ENCODE measurements at places on chromosomes 6 and 20. TPM values are rescaled to one million over a fixed set of nuclear protein-coding genes. Genes with fewer than 3 reads are reported as not detected.
A peak's percentile ranks its signal among the peaks of the same experiment; 100 is the strongest.

DNA sequence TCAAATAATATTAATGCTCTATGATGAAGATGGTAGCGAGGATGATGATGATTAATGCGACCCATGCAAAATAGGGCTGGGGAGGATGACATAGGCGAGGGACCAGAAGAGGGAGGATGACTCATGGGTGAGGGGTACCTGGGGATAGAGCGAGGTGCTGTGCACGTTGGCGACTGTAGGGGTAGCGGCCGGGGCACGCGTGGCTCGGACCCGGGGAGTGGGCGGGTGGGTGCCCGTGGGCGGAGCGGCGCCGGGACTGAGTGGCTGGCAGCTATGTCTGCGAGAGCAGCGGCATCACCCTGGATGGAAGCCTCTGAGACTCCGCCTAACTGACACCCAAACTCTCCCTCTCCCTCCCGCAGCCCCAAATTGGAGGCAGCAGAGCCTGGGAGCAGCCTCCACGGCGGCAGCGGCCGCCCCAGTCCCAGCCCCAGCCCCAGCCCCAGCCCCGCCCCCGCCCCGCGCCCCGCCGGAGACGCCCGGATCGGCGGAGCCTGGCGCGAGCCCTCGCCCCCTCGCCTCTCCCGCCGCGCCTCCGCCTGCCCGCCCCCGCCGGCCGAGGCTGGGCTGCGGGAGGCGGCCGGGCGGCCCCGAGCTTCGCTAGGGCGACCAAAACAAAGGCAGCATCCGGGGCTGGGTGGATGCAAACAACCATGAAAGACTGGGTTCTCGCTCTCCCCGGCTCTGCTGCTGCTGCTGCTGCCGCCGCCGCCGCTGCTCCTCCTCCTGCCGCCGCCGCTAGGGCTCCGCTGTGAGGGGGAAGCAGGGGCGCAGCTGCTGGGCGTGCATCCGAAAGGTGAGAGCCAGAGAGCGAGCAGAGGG is at the start of gene RIMS1:
RIMS1 (plus strand) TSS at position 367 of the 822 bp plus-strand sequence. CDS start 474 bp downstream, outside the sequence.
- no peaks in the 10 kb centered on the region for H3K36me3 ChIP-seq
- H3K27me3 ChIP-seq, result peaks cover 12% of the 10 kb centered on the region
- DNase-seq, result peak; percentile 23

DNA sequence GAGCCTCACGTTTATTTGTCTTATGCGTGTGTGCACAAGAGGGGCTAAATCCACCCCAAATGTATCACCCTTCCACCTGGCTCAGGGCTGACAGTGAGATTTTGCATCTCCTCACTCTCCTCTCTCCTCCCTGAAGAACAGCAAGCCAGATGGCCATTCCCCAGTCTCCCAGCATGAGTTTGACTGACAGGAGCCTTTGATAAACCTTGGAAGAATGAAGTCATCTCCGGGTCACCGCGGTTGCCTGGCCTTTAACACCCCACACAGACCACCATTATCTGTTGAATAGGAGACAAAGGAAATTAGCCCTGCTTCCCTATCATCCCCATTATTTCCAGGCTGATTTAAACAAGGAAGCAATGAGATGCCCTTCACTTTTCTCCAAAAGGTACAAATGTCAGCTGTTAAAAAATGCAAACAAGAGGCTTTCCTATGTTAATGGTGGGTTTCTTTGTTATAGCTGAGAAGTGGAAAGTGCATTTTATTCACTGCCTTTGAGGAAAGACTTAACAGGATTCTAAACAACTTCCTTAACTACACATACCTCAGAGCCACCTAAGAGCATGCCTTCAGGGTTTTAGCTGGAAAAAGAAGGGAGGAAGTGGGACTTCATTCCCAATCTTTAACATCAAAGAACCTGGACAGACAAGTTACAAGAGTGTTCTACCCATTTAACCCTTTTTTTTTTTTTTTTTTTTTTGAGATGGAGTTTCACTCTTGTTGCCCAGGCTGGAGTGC is 524.8 kb upstream of the ID4 start:
- DNase-seq, result no peak
- no peaks in the 10 kb centered on the region for H3K27me3 ChIP-seq
- no peak overlapping the region for H3K4me3 ChIP-seq
- H3K36me3 ChIP-seq, result no peaks in the 10 kb centered on the region

GRCh38 chr6:166351715-166352285 is 9.5 kb upstream of the SFT2D1 start:
- DNase-seq, result peak; percentile 12
- no peak overlapping the region for H3K4me3 ChIP-seq
- H3K36me3 ChIP-seq, result no peaks in the 10 kb centered on the region
- H3K27ac ChIP-seq, result no peak overlapping the region
- H3K27me3 ChIP-seq, result peaks cover 3% of the 10 kb centered on the region

- peak; percentile 82 for DNase-seq
- no peaks in the 10 kb centered on the region for H3K36me3 ChIP-seq
- H3K27me3 ChIP-seq, result no peaks in the 10 kb centered on the region
- peak overlapping the region; percentile 61 for H3K4me3 ChIP-seq
Observed at GRCh38 chr6:47413752-47414422, 63.7 kb upstream of the CD2AP start.

- peak within 1 kb of the TSS; percentile 81 for H3K27ac ChIP-seq
- peaks cover 13% of the 10 kb centered on the region for H3K4me1 ChIP-seq
- H3K36me3 ChIP-seq, result no peaks in the 10 kb centered on the region
- H3K27me3 ChIP-seq, result no peaks in the 10 kb centered on the region
Observed at GRCh38 chr6:157981395-157982101, at the start of gene SYNJ2. Gene SYNJ2 (plus strand): TSS chr6:157981863. CDS start chr6:157981962, 99 bp downstream.

DNA sequence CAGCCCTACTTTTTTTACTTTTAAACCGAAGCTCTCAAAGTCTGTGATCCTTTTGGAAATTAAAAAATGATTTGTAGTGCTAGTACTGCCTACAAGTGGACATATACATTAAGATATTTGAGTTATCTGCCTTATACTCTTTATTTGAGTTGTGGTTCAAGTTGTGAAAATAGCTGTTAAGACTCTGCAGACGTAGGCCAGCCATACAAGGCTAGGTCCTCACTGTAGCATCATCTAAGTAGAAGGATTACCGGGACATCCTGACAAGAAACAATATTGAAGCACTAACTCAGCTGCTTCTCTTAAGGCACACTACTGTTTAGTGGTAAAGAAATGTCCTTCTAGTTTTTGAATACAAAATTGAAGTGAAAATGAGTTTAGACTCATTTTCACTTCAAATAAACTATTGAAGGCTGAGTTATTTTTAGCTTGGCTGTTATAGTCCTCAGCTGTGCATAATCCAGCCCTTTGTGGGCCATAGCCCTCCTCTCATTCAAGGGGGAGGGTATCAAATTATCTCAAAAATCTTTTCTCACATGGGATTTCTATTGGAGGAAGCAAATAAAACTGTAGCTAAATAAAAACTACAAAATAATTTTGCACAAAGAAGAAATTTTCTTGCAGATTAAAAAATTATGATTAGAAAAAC is 68.1 kb downstream of the JAG1 start:
- H3K36me3 ChIP-seq, result no peaks in the 10 kb centered on the region
- H3K4me3 ChIP-seq, result no peak overlapping the region
- peaks cover 36% of the 10 kb centered on the region for H3K4me1 ChIP-seq
- no peaks in the 10 kb centered on the region for H3K27me3 ChIP-seq

GRCh38 chr6:112626468-112627082 is 279.4 kb downstream of the RFPL4B start:
- no peak overlapping the region for H3K4me3 ChIP-seq
- no peaks in the 10 kb centered on the region for H3K27me3 ChIP-seq
- H3K36me3 ChIP-seq, result no peaks in the 10 kb centered on the region

DNA sequence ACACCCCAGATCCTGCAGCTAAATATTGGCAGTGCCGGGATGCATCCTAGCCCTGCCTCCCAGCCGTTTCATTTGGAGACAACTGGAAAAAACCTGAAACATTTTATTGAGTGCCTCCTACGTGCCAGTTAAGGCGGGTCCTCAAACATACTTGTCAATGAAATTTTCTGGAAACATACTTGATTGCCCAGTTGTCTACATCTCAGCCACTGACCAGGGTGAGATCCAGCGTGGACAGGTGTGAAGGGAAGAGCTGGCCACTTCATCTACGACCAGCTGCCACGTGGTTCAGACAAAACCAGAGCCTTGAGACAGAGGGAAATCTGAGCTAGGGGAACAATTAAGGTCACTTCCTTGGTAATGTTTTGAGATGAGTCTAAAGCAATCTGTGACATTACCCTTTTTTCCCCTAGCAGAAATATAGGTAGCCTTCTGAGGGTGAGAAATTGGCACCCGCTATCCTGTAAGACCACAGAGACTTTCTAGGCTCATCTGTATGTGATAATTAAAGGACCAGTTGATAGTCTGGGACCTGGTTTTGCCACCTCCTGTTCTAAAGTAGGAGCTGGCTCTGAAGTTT is 116.3 kb upstream of the MTHFD1L start:
- H3K27me3 ChIP-seq, result no peaks in the 10 kb centered on the region
- no peaks in the 10 kb centered on the region for H3K4me1 ChIP-seq
- no peak overlapping the region for H3K27ac ChIP-seq
- no peak overlapping the region for H3K4me3 ChIP-seq

DNA sequence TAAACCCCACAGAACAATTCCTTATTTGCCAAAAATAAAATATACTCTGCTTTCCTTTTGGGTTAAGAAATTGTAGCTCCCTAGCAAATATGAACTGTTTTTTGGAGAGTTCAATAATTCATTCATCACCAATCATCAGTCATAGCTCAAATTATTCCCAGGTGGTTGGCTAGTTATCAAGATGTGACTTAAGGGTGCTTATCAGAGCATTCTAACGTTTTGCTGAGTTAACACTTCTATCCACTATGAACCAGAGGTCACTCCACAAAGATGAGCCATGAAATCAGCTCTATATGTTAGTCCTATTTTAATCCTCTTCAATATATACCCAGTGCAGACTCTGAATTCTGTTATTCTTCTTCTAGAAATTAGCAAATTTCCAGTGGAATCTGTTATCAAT is 379.1 kb downstream of the TENT5A start:
- H3K27me3 ChIP-seq, result no peaks in the 10 kb centered on the region
- no peaks in the 10 kb centered on the region for H3K36me3 ChIP-seq
- no peak for DNase-seq
- no peak overlapping the region for H3K4me3 ChIP-seq
- H3K27ac ChIP-seq, result no peak overlapping the region

DNA sequence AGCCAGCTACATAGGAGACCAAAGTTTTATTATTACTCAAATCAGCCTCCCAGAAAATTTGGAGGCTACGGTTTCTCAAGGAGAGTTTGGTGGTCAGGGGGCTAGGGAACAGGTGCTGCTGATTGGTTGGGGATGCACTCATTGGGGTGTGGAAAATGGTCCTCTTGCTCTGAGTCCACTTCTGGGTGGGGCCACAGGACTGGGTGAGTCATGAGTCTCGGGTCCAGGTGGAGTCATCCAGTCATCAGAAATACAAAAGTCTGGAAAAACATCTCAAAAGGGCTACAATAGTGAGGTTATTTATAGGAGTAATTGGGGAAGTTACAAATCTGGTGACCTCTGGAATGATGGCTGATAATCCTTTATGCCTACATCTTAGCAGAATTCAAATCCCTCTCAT is 54.3 kb upstream of the SLC22A16 start:
- H3K4me1 ChIP-seq, result peaks cover 3% of the 10 kb centered on the region
- peak; percentile 40 for DNase-seq
- H3K27me3 ChIP-seq, result no peaks in the 10 kb centered on the region
- H3K36me3 ChIP-seq, result no peaks in the 10 kb centered on the region
- no peak overlapping the region for H3K4me3 ChIP-seq

- H3K4me1 ChIP-seq, result no peaks in the 10 kb centered on the region
- no peak overlapping the region for H3K27ac ChIP-seq
- no peaks in the 10 kb centered on the region for H3K27me3 ChIP-seq
- no peak overlapping the region for H3K4me3 ChIP-seq
Observed at GRCh38 chr6:113476937-113477839, 380.0 kb upstream of the MARCKS start.

DNA sequence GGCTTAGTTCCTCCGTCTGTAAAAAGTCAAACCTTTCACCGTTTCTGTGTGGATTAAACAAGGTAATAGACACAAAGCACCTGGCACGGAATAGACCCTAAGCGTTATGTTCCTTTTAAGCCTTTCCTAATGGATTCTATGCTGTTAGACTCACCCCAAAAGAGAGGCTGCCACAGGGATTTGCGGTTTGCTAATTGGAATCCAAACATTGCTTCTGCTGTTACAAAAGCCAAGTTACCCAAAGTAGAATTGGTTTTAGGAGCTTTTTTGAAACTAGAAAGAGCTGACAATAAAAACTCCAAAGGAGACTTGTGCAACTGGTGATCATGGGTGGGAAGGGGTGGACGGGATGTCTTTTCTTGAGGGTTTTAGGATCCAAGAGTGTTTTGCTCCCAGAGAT is 178.0 kb downstream of the BMP7 start:
- H3K4me1 ChIP-seq, result no peaks in the 10 kb centered on the region
- H3K27me3 ChIP-seq, result no peaks in the 10 kb centered on the region
- no peak overlapping the region for H3K27ac ChIP-seq
- no peak for DNase-seq
- no peaks in the 10 kb centered on the region for H3K36me3 ChIP-seq

DNA sequence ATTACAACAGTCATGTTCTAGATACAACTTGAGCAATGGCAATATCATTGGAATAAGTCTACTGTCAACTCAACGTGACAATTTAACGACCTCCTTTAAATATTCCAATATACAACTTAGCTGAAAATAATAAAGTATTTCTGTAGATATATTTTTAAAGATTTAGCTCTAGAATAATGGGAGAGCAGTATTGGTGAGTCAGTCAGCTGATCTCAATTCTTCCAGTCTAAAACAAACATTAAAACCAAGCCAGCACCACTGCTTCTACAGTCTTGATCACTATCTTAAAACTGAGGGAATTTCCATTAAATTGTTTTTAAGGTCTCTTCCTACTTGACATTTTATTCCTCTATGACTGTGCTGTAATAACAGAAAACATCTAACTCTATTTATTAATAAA is 38.2 kb downstream of the NOL7 start:
- H3K4me1 ChIP-seq, result no peaks in the 10 kb centered on the region
- peak; percentile 62 for DNase-seq
- H3K27me3 ChIP-seq, result no peaks in the 10 kb centered on the region

- DNase-seq, result no peak
- H3K4me3 ChIP-seq, result no peak overlapping the region
- H3K36me3 ChIP-seq, result no peaks in the 10 kb centered on the region
- H3K27me3 ChIP-seq, result no peaks in the 10 kb centered on the region
- no peak overlapping the region for H3K27ac ChIP-seq
Observed at GRCh38 chr6:141874930-141875602, 257.7 kb upstream of the GJE1 start.

DNA sequence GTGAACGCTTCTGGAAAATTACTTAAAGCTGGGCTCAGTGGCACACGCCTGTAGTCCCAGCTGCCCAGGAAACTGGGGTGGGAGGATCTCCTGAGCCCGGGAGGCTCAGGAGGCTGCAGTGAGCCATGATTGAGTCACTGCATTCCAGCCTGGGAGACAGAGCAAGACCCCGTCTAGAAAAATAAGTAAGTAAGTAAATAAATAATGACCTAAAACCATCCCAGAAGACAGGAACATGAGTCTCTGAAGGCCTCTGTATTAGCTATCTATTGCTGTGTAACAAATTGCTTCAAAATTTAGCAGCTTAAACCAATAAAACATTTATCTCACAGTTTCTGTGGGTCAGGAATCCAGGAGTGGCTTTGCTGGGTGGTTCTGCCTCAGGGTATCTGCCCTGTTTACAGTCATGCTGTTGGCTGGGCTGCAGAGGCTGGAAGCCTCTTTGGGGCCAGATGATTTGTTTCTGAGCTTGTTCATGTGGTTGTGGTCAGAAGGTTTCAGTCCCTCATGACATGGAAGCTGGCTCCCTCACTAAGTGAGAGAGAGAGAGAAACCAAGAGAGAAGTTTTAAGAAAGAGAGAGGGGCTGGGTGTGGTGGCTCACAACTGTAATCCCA is 48.4 kb upstream of the NCOA3 start:
- H3K27ac ChIP-seq, result no peak overlapping the region
- H3K36me3 ChIP-seq, result no peaks in the 10 kb centered on the region
- DNase-seq, result peak; percentile 92

COMMD7 gene
- 39.6 TPM for total RNA-seq

HS3ST5 gene
- not detected for total RNA-seq

SAMD3 gene
- total RNA-seq, result 2.8 TPM

AKAP12 gene
- total RNA-seq, result 65.5 TPM

PNLDC1 gene
- total RNA-seq, result not detected

All from fibroblast of lung (primary cell).